Activated CD4-positive, alpha-beta T cell treated with anti-CD3 and anti-CD28 coated beads, Interleukin-2, amount 50 U/mL, for 4 hours (primary cell): ENCODE measurements at places on chromosomes 7 and 10.

DNA sequence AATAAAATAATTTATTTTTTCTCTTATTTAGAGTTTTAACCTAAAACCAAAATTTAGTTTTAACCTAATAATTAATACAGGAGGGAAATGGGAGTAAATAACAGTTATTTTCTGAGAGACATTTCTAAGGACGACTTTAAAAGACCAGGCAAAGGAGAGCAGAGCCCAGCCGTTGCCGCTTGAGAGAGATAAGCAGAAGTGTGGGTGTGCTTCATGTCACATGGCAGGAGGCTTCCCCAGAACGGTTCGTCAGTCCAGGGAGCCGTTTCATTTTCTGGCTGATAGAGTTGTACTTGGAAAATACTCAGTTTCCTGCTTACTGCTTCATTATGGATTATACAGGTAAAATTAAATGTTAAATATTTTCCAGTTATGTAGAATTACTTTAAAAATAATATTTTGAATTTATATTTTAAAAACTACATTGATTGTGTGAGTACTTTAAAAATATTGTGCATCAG is 61.4 kb downstream of the ST7 start:
- DNase-seq, result peak; percentile 9

DNA sequence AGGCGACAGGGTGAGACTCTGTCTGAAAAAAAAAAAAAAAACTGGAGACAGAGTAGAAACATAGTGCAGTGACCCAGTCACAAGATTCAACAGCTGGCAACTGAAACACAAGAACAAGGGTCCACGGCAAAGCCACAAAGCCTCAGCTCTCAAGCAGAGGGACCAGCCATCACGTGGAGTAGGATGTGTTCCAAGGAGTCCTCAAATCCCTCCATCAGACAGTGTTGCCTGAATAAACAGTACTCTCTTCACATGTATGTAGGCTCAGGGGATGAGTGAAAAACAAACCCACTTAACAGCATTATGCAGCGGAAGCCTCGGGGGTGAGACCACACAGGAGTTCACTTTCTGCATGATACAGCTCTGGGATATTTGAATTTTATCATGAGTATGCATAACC is 62.0 kb downstream of the SLIT1 start:
- DNase-seq, result no peak

- DNase-seq, result no peak
These were observed 498.3 kb downstream of the CCSER2 start for GRCh38 chr10:84826704-84827103.

GRCh38 chr10:120963594-120964220 is 112.5 kb downstream of the WDR11 start:
- DNase-seq, result no peak

DNA sequence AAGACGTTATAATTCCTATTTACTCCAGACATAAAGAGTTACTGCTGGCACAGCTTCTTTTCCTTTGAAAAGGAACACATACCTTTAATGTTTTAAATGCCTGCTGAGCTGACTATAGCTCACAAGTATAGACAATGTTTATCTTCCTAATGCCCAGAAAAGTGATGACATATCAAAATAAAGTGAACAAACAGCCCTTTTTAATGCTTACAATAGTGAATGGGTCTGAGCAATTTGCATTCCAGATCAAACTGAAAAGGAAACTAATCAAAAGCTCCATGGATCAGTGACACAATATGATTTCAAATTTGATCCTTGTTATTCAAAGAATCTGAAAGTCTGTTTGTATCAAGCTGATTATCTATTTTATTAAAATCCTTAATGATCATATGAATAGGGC is 233.6 kb upstream of the SEMA3E start:
- no peak for DNase-seq

GRCh38 chr7:28835800-28836199 is 122.3 kb downstream of the TRIL start:
- no peak for DNase-seq
